Activated naive CD4-positive, alpha-beta T cell treated with anti-CD3 and anti-CD28 coated beads, Interleukin-2, amount 50 U/mL, for 16 hours (primary cell): ENCODE measurements at places on chromosomes 5 and 9.

DNA sequence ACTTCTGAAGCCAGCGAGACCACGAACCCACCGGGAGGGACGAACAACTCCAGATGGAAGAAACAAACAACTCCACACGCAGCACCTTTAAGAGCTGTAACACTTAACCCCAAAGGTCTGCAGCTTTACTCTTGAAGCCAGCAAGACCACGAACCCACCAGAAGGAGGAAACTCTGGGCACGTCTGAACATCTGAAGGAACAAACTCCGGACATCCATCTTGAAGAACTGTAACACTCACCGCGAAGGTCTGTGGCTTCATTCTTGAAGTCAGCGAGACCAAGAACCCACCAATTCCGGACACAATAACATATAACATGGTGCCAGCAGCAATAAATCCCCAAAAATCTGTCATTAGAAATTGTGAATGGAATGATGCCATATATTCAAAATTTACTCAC, 180.9 kb downstream of the TLE1 start:
- no peak for DNase-seq

DNA sequence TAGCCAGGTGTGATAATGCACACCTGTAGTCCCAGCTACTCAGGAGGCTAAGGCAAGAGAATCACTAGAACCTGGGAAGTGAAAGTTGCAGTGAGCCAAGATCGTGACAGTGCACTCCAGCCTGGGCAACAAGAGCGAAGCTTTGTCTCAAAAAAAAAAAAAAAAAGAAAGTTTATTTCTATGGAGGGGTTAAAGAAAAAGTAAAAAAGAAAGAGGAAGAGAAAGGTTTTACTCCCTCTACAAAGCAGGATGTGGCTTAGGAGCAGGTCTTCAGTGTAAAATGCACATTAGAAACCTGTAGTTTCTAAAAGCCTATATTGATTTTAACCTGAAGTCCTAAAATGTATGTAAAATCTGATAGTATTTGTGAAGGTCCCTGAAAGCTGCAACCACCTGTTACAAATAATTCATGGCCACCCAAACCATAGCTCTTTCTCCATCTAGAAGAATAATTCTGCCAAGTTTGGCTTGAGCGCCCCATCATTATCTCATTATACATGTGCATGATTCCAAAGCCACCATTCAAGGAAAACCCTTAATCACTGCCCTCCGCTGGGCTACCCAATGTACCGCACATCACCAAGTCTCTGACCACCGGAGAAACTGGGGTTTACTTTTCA, 3.4 kb downstream of the FNBP1 start:
- no peak for DNase-seq

GRCh38 chr9:6852243-6852963, 94.6 kb downstream of the KDM4C start:
- DNase-seq, result no peak

GRCh38 chr9:27473111-27473529, 51.0 kb upstream of the IFNK start:
- DNase-seq, result no peak

GRCh38 chr9:81559709-81560108, 129.6 kb downstream of the TLE1 start:
- no peak for DNase-seq

GRCh38 chr5:111960476-111961215, 203.7 kb upstream of the NREP start:
- no peak for DNase-seq
